Kidney epithelial cell (primary cell): ENCODE measurements at places on chromosomes 5 and 9.

DNA sequence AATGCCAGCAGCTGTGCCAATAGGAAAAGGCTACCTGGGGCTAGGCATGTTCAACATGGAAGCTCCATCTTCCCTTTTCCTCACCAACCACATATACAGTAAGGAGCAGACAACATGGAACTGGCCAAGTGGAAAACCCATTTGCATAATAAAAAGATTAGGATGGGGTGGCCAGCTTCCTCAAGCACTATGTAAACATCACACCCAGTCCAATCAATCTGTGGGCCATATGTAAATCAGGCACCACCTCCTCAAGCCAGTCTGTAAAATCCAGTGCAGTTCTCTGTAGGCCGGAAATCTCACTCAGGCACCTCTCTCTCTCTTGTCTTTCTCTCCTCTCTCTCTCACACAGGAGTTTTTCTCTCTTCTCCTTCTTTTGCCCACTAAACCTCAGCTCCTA, 360.2 kb upstream of the GRIA1 start:
- DNase-seq: no peak

DNA sequence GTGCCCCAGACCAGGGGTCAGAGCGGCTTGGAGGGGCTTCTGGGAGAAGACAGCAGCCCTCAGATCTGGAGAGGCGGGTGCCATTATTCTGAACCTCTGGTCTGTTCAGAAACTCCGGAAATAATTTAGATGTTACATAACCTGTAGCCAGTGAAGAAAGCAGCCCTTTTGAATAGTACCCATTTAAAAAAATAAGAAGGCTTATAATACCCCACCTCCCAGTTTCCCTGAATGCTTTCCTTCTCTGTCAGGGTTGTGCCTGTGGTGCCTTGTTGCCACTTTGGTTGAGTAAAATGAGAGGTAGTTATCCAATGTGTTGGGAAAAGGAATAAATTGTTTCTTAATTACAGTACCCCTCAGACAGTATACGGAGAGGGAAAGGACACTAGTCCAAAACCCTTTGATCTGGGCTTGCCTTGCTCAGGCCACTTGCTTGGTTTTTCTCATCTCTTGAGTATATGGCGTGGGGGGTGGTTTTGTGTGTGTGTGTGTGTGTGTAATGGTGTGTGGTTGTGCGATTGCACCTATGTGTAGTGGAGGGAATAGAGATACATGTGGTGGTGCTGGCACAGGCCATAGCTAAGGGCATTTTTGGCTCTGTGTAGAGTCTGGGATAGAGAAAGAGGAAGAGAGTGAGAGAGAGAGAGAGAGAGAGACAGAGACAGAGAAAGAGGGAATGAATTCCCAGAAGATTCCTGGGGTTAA, 59.1 kb upstream of the TLR4 start:
- no peak for DNase-seq

DNA sequence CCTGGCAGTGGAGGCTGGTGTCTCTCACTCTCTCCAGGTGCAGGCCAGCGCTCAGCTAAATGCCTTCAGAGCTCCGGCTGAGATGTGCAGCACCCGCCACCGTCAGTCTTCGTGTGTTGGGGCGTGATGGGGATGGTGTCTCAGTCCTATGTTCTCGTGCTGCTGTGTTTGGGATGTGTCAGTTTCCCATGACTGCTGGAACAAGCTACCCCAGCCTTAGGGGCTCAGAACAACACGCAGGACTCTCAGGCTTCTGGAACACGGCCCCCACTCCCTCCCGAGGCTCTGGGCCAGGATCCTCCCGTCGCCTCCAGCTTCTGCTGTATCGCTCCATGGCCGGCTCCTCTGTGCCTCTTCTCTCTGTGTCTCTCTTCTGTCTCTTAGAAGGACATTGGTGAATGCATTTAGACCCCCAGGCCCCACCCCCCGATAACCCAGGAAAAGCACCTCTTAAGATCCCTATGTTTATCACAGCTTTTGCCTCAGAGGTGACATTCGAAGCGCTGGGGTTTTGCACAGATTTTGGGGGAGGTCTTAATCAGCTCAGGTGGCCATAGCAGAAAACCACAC, 9.6 kb upstream of the CEP72 start:
- no peak for DNase-seq

GRCh38 chr5:175686396-175686795, 28.5 kb downstream of the HRH2 start:
- no peak for DNase-seq

DNA sequence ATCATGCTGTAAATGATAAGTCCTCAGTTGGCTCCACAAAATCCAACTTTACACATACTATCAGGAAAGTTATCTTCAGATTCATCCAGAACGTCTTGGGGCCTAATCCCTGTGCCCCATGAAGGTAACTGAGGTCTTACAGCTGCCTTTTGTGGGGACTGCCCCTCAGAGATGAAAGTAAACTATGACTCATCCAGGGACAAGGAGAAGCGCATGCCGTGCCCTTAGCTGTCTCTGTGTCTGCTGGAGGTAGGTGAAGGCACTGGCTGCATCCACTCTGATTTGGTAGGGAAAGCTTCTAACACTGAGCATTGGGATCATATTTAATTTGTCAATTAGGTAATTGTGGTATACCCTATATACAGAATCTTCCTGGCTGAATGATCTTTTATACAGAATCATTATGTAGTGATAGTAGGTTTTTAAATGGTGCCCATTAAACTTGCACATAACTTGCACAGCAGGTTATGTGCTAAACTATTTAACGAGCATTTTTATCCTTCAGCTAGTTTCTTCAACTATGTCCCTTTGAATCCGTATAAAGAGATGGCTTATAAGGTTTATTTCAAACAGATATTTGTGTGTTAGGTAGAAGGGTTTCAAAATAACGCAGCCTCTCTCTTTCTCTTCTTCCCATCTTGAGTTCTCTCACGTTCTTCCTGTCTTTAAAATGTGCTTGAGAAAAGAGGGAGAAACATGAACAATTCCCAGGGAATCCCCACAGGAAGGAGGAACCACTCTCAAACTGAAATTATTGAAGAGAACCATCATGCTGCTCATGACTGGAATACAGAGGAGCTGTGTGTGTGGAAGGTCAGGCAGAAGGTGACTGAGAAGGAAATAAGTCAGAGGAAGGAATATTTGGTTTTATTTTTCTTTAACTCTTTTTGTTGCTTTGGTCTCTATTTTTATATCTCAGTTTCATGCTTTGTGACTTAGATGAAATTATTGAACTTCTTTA, 250.9 kb downstream of the CD180 start:
- no peak for DNase-seq

DNA sequence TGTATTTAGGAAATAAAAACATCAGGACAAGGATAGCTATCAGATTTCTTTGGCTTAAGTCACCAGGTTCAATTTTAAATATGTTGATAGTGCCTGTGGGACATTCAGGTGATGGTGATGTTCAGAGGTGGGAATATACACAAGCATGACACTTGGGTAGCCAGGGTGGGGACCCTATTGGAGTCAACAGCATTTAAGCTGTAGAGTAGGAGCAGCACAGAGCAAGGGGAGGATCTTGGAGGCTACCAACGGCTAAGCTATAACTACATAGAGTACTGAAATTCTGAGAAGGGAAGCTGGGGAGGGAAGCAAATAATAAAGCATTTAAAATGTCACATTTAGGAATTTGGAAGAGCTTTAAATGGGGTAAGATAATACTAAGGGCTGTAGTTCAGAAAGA, 177.7 kb downstream of the CPLANE1 start:
- no peak for DNase-seq

GRCh38 chr5:72509401-72509800, 2.2 kb upstream of the ZNF366 start:
- DNase-seq: no peak

DNA sequence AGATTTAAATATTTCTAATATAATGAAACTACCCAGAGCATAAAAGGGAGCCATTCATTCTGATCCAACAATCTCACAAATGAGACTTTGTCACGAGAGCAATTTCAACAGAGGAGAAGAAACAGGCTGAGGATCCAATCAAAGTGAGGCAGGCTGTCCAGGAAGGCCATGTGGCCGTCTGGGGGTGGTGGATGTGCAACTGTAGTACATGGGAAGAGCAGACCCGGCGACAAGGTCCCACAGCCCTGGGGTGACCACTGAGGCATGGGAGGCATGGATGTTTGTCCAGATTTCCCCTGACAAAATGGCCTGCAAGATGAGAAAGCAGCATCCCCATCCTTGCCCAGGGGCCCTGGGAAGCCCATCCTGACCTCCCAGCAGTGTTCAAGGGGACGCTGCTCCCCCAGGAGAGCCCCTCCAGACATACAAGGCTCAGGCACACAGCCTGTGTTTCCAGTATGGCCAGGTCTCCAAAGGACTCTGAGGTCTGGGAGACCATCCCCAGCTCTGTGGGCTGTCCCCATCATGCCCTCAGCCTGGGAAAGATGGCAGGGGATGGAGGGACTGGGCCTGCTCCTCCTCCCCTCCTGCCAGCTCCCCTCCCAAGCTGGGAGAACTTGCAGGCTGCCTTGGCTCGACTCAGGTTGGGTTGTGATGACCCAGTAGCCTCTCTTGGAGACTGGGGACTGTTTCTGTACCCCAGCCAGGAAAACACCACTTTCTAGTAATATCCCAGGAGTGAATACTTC, 27.5 kb upstream of the FCN2 start:
- no peak for DNase-seq

GRCh38 chr5:66769030-66769733, 173.0 kb downstream of the MAST4 start:
- DNase-seq: no peak

- no peak for DNase-seq
These were observed 245.4 kb downstream of the PBX3 start for GRCh38 chr9:125992557-125992956.

DNA sequence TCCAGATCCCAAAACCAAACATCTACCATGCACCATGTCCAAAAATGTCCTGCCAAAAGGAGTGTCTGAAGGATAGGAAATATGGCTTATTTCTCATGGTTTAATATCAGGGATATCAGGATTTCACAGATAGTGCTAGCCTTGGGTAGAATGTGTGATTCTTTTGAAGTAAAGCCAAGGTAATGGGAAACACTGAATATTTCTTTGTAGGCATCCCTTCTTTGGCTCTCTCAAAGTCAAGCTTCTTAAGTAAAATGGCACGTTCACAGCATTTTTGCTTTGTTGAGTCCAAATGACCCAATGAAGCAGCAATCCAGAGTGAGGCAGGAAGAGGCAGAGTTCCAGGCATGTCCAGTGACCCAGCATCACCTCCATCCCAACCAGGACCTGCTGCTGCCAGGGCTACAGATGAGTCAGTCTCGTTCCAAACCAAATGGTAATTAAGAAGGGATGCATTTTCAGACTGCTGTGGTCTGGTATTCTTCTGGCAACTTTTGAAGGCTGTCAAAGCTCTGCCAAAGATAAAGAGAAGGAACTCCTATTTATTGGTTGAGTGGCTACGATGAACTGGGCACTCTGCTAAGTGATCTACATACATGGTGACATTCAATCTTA, 678.8 kb upstream of the KLF4 start:
- no peak for DNase-seq

DNA sequence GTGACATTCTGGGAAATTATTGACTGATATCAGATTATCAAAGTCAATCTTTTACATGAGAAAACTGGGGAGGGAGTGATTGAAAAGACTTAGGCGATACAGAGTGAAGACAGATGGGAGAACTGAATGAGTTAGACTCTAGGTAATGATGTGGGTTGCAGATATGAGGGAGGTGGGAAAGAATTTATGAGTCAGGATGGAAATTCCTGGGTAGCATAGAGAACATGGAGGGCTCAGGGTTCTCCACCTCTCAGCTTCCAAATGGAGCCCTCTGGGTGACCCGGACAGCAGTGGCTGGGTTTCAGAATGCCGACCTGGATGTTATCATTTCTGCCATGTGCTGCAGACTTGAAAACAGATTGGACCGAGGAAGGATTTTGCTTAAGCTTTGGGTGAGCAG, 75.4 kb upstream of the SHB start:
- peak; percentile 59 for DNase-seq

GRCh38 chr9:36091026-36091953, 45.2 kb upstream of the GLIPR2 start:
- peak; percentile 64 for DNase-seq

GRCh38 chr5:32168460-32169033, 5.6 kb downstream of the GOLPH3 start:
- DNase-seq: no peak
